ENCODE measurements at places on chromosomes 6 and 20. TPM values are rescaled to one million over a fixed set of nuclear protein-coding genes. Genes with fewer than 3 reads are reported as not detected.

- no peak for DNase-seq
- no peaks in the 10 kb centered on the region for H3K4me1 ChIP-seq
- H3K4me3 ChIP-seq, result no peak overlapping the region
These were observed 192.5 kb downstream of the PTPRK start for GRCh38 chr6:128327890-128328289.

DNA sequence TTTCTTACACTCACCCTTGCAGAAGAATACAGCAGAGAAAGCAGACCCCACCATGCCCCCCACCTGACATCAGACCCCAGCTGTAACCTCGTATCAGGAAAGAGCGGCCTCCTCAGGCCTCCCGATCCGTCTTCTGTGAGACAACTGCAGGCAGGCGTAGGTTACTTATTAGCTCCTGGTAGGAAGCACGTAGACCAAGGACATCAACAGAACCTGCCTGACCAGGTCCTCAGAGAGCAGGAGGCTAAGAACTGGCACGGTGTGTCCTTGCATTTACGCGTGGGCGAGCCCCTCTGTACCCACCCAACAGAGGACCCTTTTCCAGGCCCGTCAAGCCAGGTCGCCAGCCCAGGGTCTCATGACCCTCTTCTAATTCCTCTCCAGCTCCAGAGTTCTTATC lies 51.0 kb downstream of the ABHD12 start:
- H3K27ac ChIP-seq, result no peak overlapping the region
- no peak for DNase-seq
- H3K36me3 ChIP-seq, result peaks cover 6% of the 10 kb centered on the region
- H3K27me3 ChIP-seq, result no peaks in the 10 kb centered on the region
- no peaks in the 10 kb centered on the region for H3K4me1 ChIP-seq

GRCh38 chr6:80380566-80380965 lies 274.1 kb downstream of the BCKDHB start:
- H3K27ac ChIP-seq, result no peak overlapping the region
- no peaks in the 10 kb centered on the region for H3K36me3 ChIP-seq
- no peak overlapping the region for H3K4me3 ChIP-seq
- no peaks in the 10 kb centered on the region for H3K4me1 ChIP-seq
- no peaks in the 10 kb centered on the region for H3K27me3 ChIP-seq
- no peak for DNase-seq

- H3K4me3 ChIP-seq, result peak overlapping the region; percentile 78
- DNase-seq, result peak; percentile 89
- H3K36me3 ChIP-seq, result no peaks in the 10 kb centered on the region
- peak overlapping the region; percentile 68 for H3K27ac ChIP-seq
These were observed 1.0 kb upstream of the HFE start for GRCh38 chr6:26086211-26086610.

DNA sequence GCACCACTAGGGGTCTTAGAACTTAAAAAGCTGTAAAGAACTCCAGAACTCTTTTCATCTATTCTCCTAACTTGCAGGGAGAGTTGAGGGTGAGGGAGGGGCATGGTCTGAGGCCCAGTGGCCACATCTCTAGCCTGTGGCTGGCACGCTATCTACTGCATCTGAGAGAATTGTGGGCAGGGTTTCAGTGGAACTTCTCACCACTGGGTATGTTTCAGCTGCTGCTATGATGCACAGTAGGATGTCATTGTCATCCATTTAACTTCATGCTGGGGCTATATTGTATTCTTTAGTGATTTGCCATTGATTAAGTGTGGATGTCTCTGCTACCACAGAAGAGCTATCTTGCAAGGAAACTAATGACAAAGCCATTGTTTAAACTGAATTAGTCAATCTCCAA lies 4.5 kb downstream of the TMEM14A start:
- DNase-seq, result no peak
- no peaks in the 10 kb centered on the region for H3K27me3 ChIP-seq
- no peak overlapping the region for H3K4me3 ChIP-seq
- no peak overlapping the region for H3K27ac ChIP-seq
- peaks cover 20% of the 10 kb centered on the region for H3K4me1 ChIP-seq
- H3K36me3 ChIP-seq, result peaks cover 3% of the 10 kb centered on the region

- peaks cover 55% of the 10 kb centered on the region for H3K27me3 ChIP-seq
- no peak for DNase-seq
- H3K4me3 ChIP-seq, result no peak overlapping the region
- H3K4me1 ChIP-seq, result peaks cover 30% of the 10 kb centered on the region
- no peaks in the 10 kb centered on the region for H3K36me3 ChIP-seq
These were observed 3.3 kb downstream of the HEY2 start for GRCh38 chr6:125752773-125753172.

The PBOV1 gene
- polyA plus RNA-seq, result not detected

The CASS4 gene
- polyA plus RNA-seq, result 3.8 TPM

DNA sequence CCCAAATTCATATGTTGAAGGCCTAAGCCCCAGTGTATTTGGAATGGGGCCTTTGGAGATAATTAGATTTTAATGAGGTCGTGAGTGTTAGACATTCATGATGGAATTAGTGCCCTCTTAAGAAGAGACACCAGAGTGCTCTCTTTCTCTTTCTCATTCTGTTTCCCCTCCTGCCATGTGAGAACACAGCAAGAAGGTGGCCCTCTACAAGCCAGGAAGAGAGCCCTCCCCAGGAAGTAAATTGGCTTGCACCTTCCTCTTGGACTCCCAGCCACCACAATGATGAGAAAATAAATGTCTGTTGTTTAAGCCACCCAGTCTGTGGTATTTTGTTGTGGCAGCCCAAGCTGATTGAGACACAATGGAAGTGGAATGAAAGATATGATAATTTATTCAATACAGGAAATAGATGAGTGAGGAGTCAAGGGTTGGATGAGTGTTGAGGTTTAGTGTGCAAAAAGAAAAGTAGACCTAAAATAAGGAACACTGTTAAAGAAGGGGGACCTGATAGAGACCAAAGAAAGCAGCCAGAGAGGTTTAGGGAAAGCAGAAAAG lies 25.9 kb upstream of the ATXN1 start:
- no peaks in the 10 kb centered on the region for H3K4me1 ChIP-seq
- DNase-seq, result no peak
- H3K27me3 ChIP-seq, result no peaks in the 10 kb centered on the region
- H3K27ac ChIP-seq, result no peak overlapping the region
- H3K36me3 ChIP-seq, result no peaks in the 10 kb centered on the region

The WFDC12 gene
- not detected for polyA plus RNA-seq

DNA sequence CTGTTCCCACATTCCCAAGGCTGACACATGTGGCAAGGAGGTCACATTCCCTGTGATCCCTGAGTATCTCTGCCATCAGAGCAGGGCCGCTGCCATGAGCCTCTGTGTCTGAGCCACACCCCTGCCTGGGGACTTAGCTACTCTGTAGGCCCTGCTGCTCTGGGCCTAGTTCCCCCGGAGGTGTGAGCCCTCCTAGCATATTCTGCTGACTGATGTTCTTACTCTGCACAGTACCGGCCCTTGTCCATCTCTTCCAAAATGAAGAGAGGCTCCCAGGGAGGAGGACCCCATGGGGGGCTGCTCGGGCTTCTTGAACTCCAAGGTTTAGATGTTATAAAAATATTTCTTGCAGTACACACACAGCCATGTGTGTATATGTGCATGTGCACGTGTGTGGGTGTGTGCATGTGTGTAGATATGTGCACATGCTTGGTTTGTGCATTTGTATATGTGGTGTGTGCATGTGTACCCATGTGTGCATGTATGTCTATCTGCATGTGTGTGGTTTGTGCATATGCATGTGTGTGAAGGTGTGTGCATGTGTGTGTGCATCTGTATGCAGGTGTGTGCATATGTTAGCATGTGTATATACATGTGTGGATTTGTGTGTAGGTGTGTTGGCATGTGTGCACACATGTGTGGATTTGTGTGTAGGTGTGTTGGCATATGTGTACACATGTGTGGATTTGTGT lies 101.2 kb downstream of the ERMARD start:
- no peak for DNase-seq
- no peaks in the 10 kb centered on the region for H3K36me3 ChIP-seq
- no peaks in the 10 kb centered on the region for H3K4me1 ChIP-seq
- H3K27ac ChIP-seq, result no peak overlapping the region
- no peaks in the 10 kb centered on the region for H3K27me3 ChIP-seq

GRCh38 chr20:20369250-20370093 lies 1.6 kb downstream of the INSM1 start:
- peaks cover 20% of the 10 kb centered on the region for H3K27me3 ChIP-seq
- H3K27ac ChIP-seq, result no peak overlapping the region
- peak; percentile 32 for DNase-seq
- no peak overlapping the region for H3K4me3 ChIP-seq
- H3K36me3 ChIP-seq, result no peaks in the 10 kb centered on the region

The PHACTR1 gene
- polyA plus RNA-seq, result 0.46 TPM

DNA sequence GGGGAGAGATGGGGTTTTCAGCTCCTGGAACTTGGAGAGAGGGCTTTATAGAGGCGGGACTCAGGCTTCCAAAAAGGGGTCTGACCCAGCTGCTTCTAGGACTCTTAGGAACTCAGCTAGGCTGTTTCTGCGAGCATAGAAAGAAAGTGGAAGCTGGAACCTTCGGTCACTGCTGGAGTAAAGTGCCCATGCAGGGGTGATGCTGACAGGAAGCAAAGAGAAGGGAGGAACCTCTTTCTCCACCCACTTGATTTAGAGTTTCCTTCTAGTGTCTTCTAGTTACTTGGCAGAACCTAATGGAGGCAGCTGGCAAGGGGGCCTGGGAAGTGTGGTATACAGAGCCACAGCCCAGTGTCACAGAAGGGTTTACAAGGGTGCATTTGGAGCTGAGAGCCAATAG lies 283.6 kb downstream of the QKI start:
- no peak overlapping the region for H3K4me3 ChIP-seq
- H3K27ac ChIP-seq, result no peak overlapping the region
- DNase-seq, result no peak
- H3K4me1 ChIP-seq, result no peaks in the 10 kb centered on the region
- H3K36me3 ChIP-seq, result no peaks in the 10 kb centered on the region
- no peaks in the 10 kb centered on the region for H3K27me3 ChIP-seq

DNA sequence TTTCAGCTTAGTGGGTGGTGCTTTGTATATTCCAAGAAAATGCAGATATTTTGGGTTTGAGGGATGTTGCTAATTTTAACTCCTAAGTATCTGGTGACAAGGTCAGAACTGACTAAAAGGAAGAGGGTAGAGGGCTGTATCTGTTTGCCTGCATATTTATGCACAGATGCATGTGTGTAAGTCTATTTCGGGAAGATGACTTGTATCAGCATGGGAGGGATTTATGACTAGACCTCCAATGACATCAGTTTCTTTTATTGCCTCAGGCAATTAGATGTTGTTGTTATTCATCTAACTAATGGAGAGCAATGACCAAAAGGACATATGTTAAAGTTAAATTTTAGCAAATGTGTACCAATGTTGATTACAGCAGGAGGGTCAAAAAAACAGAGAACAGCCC lies 734.3 kb downstream of the QKI start:
- H3K36me3 ChIP-seq, result no peaks in the 10 kb centered on the region
- no peaks in the 10 kb centered on the region for H3K27me3 ChIP-seq
- no peaks in the 10 kb centered on the region for H3K4me1 ChIP-seq
- H3K27ac ChIP-seq, result no peak overlapping the region
- no peak overlapping the region for H3K4me3 ChIP-seq

DNA sequence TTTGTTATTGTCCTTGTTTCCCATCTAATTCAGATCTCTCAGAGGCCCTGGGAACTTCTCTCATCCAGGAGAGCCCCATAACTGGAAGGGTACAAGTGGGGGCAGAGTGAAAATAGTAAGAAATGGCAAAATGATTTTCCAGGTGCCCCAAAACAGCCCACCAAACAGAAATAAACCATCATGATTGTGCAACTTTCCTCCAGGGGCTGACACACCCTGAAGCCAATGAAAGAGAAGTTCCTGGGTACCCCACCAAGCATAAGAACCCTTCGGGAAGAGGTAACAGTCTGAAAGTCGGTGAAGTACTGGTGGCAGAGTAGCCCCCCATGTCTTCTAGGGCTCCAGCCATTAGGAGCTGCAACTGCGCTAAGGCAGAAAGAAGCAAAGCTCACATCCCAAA lies 282.0 kb downstream of the PTPRT start:
- DNase-seq, result no peak
- H3K27me3 ChIP-seq, result no peaks in the 10 kb centered on the region
- no peaks in the 10 kb centered on the region for H3K36me3 ChIP-seq
- H3K4me3 ChIP-seq, result no peak overlapping the region
- no peak overlapping the region for H3K27ac ChIP-seq
- no peaks in the 10 kb centered on the region for H3K4me1 ChIP-seq

- no peaks in the 10 kb centered on the region for H3K27me3 ChIP-seq
- H3K27ac ChIP-seq, result no peak overlapping the region
- H3K4me1 ChIP-seq, result peaks cover 14% of the 10 kb centered on the region
- peak; percentile 22 for DNase-seq
- H3K36me3 ChIP-seq, result no peaks in the 10 kb centered on the region
These were observed 327.5 kb downstream of the SYNE1 start for GRCh38 chr6:152309648-152310047.

- no peak for DNase-seq
- H3K27me3 ChIP-seq, result no peaks in the 10 kb centered on the region
- H3K4me3 ChIP-seq, result peak overlapping the region; percentile 92
- peak overlapping the region; percentile 92 for H3K27ac ChIP-seq
These were observed 101.3 kb downstream of the OR2B2 start for GRCh38 chr6:27810768-27811450.

The EFCAB8 gene
- polyA plus RNA-seq, result not detected

The JAG1 gene
- polyA plus RNA-seq, result not detected

GRCh38 chr6:167567142-167568033 lies 242.5 kb downstream of the TTLL2 start:
- DNase-seq, result no peak
- no peaks in the 10 kb centered on the region for H3K36me3 ChIP-seq
- no peak overlapping the region for H3K27ac ChIP-seq
- no peaks in the 10 kb centered on the region for H3K4me1 ChIP-seq
- H3K4me3 ChIP-seq, result no peak overlapping the region

The HSPA12B gene
- not detected for polyA plus RNA-seq
